ENCODE measurements at places on chromosomes 11 and 22.
A peak's percentile ranks its signal among the peaks of the same experiment; 100 is the strongest.

GRCh38 chr22:35126993-35127392 is 61.0 kb downstream of the ISX start:
- no peak for DNase-seq

DNA sequence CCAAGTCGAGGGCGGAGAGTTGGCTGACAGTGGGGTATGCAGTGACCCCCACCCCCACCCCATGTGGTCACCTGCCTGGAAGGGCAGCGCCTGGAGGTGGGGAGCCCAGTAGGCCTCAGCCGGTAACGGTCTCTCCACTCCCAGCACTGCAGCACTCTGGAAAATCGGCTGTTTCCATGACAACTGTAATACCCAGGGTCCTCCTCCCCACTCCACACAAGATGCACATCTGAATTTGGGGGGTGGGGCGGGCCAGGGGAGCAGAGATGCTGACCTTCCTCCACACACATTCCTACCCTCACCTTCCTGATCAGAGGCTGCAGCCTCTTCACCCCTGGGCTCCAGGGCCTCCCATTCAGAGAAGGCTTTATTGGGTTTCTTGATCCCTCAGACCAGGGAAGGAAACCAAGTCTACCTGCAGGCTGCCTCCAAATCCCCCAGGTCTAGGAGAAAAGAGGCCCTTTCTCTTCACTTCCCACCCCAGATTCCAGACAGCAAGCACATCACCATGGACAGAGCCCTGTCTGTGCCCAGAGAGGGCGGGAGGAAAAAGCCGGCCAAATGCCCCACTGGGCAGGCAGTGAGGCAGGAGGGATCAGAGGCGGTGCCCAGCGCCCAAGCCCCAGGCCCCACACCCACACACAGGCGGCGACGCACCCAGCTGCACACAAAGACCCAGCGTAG is 46.5 kb downstream of the SLC22A12 start:
- no peak for DNase-seq

DNA sequence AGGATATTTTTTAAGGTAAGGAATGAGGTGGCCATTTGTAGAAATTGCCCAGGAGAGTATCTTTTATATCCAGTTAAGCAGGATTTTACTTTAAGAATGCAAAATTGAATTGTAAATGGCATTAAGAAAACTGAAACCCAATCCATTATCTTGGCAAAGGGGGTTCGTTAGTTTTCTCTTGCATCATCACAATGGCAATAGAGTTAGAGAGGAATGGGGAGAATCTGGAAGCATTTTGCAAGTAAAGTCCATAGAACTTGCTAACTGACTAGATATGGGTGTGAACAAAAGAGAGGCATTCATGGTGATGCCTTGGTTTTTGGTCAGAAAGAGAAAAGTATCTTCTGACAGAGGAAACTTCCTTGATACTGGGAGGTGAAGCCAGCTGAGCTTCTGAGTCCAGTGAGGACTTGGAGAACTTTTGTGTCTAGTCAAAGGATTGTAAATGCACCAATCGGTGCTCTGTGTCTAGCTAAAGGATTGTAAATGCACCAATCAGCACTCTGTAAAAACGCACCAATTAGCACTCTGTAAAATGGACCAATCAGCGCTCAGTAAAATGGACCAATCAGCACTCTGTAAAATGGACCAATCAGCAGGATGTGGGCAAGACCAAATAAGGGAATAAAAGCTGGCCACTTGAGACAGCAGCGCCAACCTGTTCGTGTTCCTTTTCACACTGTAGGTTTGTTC is 3.6 kb upstream of the CCDC117 start:
- DNase-seq: no peak

DNA sequence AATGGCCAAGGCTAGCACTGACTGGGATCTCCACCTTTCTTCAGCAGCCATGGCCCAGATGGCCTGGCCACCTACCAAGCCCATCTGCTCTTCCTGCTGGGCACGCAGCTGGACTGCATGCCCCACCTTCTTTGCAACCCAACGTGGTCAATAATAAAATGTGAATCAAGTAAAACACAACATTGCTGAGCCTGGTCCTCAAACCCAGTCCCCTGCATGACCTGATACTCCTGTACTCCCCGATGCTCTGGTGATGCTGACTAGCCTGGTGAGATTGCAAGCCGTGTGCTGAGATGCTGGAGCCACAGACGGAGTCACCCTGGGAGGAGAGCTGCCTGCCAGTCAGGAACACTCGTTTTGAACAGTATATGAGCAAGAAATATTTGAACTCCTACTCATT is 34.0 kb downstream of the PARVG start:
- no peak for DNase-seq

- peak; percentile 14 for DNase-seq
Measured at GRCh38 chr22:43624144-43624998, 187.7 kb downstream of the EFCAB6 start.

DNA sequence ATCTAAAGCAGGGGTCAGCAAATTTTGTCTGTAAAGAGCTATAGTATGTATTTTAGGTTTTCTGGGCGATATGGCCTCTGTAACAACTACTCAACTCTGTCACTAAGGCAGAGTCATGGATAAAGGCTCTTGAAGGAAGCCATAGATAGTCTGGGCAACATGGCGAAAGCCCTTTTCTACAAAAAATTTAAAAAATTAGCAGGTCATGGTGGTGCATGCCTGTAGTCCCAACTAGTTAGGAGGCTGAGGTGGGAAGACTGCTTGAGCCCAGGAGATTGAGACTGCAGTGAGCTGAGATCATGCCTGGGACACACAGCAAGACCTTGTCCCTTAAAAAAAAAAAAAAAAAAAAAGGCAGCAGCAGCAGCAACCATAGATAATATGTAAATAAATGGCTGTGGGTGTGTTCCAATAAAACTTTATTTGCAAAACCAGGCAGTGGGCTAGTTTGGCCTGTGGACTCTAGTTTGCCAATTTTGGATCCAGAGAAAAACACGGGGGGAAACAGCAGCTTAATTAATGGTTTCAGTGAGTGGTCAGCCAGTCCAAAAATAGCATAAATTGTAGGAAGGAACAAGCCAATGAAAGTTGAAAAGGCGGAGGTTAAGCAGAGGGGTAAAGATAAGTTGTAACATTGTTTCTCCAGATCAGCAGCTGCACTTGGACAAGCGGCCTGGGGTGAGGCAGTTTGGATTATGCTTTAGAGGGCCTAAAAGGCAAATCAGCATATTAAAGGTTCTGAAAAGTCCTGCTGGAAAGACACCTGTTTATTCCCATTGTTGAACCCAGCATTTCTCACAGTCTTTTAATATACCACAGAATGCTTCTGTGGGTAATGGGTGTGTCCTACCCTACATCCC is 62.6 kb downstream of the KIAA1671 start:
- no peak for DNase-seq

DNA sequence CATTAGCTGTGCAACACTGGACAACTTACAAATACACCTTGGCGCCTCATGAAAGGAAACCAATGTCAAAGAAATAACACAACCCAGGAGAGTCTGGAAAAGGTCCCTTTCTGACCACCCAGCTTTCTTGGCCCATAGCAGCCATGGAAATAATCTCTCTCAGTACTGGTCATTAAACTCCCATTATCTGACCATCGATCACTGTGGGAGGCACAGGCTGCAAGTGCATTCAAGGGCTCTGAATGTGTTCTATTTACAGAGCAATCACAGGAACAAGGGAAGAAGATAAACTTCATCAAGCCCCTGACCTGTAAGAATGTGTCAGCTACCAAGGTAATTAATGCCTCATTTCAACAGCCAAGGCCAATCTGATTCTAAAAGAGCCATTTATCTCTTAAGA is 40.1 kb downstream of the CTSC start:
- no peak for DNase-seq

- DNase-seq: no peak
Measured at GRCh38 chr22:20646415-20646814, 127.5 kb upstream of the SERPIND1 start.

GRCh38 chr11:116314006-116314405 is 458.8 kb downstream of the BUD13 start:
- no peak for DNase-seq

DNA sequence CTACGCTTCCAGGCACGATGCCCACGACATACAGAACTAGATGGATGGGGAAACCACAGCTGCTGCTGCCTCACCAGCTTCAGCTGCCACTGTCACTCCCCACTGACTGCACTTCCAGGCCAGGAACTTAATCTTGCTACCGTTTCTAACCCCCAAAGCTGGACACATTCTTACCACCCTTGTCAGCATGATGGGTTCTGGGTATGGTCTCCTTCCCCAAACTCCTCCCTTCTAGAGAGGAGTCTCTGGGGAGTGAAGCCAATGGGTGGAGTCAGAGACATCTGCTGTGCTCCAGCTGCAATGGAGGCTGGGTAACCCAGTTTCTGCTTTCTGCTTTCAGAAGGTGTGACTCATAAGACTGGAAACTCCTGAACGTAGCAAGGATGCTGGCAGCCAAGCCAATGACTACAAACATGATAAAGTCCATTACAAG is 87.0 kb upstream of the THY1 start:
- DNase-seq: peak; percentile 62

DNA sequence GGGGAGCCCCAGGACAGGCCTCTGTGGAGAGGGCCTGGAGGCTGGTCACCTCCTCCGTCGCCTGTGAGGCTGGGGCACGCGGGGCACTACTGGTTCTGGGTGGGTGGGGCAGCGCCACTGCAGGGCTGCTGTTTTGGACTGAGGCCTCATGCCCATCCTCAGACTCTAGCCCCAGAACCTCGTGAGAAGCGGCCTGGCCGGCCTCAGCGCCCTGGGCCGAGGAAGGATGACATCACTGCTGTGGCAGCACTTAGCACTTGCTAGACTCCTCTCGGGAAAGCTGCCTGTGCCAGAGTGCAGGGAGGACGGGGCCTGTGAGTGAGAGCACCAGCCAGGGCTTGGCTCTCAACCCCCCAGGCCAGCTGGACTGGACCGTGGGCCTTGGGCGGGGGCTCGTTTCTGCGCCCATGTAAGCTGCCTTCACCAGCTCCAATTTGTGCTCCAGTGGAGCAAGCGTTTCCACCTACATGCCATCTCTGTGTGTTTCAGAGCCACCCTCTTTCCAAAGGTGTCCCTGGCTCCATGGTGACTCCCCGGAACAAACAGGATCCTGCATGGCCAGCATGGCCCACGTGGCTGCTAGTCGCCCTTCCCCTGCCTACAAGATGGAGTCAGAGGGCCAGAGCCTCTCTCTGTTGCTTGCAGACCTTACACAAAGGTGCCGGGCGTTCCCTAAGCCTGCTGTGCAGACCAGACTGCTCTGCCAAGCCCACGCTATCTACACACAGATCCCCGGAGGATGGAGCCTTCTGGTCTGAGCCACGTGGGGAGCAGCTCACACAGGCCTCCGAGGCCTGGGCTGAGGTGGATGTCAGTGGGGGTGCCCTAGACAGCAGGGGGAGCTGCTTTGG is 102.9 kb downstream of the CTTN start:
- no peak for DNase-seq

GRCh38 chr11:41323446-41323845 is 136.0 kb downstream of the LRRC4C start:
- no peak for DNase-seq

DNA sequence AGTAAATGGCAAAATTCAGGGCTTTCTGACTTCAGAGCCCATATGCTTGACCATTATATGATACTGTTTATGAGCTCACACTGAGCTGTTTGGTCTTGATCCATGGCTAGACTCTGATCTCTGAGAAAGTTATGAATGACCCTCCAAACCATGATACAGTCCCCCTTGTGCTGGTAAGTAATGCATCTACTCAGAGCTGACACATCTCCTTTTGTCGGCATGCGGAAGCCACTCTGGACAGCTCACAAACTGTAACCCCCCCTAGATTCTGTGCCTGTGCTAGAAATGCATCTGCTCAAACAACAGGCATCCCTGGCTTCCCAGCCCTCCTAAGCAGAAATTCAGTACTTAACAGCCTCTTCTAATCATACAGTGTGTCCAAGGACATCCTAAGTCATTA is 150.8 kb upstream of the RAG2 start:
- no peak for DNase-seq

DNA sequence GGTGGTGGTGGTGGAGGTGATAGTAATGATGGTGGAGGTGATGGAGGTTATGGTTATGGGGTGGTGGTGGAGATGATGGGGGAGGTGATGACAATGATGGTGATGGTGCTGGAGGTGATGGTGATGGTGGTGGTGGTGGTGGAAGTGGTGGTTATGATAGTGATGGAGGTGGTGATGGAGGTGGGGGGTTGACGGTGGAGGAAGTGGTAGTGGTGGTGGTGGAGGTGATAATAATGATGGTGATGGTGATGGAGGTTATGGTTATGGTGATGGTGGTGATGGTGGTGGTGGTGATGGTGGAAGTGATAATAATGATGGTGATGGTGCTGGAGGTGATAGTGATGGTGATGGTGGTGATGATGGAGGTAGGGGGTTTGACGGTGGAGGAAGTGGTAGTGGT is 16.9 kb upstream of the WNT7B start:
- DNase-seq: no peak

DNA sequence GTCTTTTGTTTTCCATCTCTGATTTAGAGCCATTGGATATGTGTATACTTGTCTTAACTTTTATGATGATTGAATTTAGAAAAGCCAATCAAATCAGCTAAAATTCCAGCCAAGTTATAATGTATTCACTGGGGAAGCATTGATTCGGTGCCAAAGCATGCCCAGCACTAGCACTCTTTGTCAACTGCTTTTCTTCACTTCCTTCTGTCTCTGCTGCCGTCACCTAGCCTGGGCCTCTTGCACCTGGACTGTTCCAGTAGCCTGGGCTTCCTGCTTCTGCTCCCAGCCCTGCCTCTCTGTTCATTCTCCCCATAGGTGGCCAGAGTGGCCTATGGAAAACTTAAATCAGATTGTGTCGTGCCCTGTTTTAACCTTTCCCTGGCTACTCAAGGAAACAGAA is 80.7 kb downstream of the NAV2 start:
- no peak for DNase-seq

DNA sequence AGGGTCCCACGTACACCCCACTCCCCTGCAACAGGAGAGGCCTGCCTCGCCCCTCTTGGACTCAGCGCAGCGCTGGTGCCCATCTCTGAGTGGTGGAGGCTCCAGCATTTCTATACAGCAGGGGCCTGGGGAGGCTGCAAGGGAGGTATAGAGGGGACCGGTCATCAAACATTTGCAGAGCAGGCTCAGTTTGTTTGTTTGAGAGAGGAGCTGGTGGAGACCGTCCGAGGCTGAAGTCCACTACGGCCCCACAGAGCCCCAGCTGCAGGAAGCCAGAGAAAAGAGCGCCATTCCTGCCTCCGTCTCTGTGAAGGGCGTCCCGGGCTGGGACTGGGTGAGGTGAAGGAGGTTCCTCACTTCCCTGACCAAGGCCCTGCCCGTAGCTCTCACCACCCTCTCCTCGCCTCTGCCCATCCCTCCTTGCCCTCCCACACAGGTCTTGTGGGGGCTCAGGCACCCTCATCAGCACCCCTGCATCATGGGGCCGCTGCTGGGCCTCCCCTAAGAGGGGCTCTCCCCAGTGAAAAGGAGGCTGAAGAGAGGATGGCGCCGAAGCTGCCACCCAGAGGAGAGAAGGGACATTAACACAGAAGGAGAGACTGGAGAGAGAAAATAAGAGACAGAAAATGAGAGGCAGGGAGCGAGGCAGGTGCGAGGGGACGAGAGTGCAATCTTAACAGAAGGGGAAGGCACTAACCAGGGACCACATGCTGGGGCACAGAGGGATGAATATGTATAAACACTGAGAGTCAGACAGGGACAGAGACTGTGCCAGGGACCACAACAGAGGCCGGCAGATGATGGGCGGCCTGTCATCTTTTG is 24.5 kb downstream of the RPUSD4 start:
- DNase-seq: no peak

Measured in AG09309 (cell line).